ENCODE measurements at places on chromosomes 5 and 9. TPM values are rescaled to one million over a fixed set of nuclear protein-coding genes. Genes with fewer than 3 reads are reported as not detected.

Gene KIF12
- total RNA-seq, result 2.2 TPM

Gene C1QTNF3
- 0.23 TPM for total RNA-seq

Gene HMCN2
- 0.09 TPM for total RNA-seq

Gene LCN12
- 1.9 TPM for total RNA-seq

Gene CHSY3
- total RNA-seq, result 0.04 TPM

Gene IFNE
- total RNA-seq, result 2.2 TPM

Gene NR2F1-AS1
- total RNA-seq, result 3.8 TPM
